ENCODE measurements at places on chromosomes 12 and 14.

- no peak for DNase-seq
Measured at GRCh38 chr12:113221997-113222729, 899 bp downstream of the TPCN1 start.

GRCh38 chr12:29889737-29890136, 106.0 kb upstream of the TMTC1 start:
- DNase-seq = peak; percentile 83

- no peak for DNase-seq
Measured at GRCh38 chr12:5921027-5921909, 23.8 kb downstream of the ANO2 start.

- no peak for DNase-seq
Measured at GRCh38 chr12:27282754-27283153, 38.7 kb downstream of the STK38L start.

DNA sequence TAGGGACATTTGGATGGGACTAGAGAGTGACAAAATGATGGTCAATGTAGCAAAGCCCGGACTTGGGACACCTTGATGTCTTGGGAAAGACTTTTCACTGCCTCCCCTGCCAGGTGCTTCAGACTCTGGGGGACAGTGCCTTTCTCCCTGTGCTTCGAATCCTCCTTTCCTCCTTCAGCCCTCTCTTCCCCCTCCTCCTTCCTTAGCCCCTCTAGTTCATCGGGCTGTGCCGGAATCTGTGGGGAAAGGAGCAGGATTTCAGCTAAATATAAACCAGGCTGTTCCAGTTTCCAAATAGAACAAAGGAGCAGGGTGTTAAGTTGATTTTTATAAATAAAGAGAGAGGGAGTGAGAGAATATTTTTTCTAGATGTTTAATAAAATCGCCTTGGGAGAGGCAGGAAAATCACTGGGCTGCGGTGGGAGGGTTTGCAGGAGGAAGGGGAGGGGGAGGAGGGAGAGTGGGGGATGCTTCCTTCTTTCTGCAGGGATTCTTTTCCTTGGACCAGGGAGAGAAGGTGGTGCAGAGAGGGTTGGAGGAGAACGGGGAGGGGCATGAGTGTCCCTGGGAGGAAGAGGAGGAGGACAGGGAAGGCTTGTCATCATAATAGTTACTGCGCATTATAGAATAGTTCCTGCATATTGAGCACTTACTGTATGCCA, 21.3 kb upstream of the CABP1 start:
- no peak for DNase-seq

DNA sequence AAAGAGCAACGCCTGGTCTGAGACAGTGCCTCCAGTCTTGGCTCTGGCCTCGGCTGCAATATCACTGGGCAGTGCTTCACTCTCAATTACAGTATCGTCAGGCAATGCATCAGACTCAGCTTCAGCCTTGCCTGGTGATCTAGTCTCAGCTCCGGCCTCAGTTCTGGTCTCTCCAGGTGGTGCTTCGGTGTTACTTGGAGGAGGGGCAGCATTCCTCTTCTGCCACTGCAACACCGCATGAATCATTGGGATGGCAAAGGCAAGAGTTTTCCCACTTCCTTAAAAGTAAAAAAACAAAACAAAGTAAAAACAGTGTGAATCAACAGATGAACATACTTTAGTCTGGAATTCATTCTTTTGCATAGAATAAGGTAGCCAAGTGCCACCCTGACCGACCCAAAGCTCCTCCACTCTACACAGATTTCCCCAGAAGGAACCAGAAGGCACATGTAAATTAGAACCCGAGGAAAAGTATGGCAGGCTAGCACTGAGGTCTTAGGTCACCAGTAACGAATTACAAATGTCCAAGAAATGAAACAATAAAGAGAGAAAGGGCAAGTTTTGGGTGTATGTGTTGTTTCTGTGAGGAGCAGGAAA, 18.6 kb downstream of the DDX24 start:
- DNase-seq = no peak

GRCh38 chr12:111984820-111985219, 28.1 kb downstream of the TMEM116 start:
- no peak for DNase-seq

GRCh38 chr14:68131907-68132306, 312.3 kb downstream of the RAD51B start:
- no peak for DNase-seq

GRCh38 chr12:108530161-108530560, 15.1 kb downstream of the FICD start:
- no peak for DNase-seq

DNA sequence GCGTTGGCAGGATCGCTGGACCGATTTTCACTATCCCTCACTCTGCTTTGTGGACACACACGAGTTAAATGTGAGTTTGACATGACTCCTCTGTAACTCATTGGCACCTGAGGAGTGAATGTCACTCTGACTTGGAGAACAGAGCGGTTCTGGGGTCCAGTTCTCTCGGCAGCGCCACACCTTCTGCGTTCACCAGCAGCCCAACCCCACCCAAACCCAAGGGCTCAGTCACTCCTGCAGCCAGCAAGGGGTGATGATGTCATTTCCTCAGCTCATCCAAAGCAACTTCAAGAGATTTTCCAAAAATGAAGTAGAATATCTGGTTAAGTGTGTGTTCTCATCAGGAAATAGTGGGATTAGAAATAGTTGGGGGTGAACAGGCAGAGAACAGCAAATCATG, 36.3 kb downstream of the ADGRD1 start:
- DNase-seq = no peak

- DNase-seq = no peak
Measured at GRCh38 chr14:48274826-48275225, 599.4 kb upstream of the MDGA2 start.

- DNase-seq = peak; percentile 70
Measured at GRCh38 chr12:15534322-15534721, 212.0 kb downstream of the PTPRO start.

GRCh38 chr12:113287899-113288282, 47.0 kb downstream of the SLC8B1 start:
- DNase-seq = no peak

GRCh38 chr14:70173569-70173968, 15.2 kb downstream of the SLC8A3 start:
- DNase-seq = no peak

DNA sequence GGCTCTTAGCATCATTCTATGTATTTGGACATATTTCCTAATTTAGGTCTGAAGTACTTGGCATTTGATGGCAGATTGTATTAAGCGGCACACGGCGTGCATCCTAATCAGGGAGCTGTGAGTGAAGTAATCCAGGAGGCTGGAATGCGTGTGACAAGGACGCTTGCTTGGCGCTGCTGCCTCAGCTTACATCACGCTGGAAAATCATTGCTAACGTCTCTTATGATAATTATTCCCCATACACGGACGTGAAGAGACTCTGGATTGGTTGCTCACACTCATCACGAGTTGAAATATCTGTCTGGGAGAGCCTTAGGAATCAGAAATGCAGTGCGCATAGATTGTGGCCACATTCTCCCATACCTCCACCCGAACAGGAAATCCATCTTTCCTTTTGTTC, 85.3 kb downstream of the FBXW8 start:
- DNase-seq = no peak

DNA sequence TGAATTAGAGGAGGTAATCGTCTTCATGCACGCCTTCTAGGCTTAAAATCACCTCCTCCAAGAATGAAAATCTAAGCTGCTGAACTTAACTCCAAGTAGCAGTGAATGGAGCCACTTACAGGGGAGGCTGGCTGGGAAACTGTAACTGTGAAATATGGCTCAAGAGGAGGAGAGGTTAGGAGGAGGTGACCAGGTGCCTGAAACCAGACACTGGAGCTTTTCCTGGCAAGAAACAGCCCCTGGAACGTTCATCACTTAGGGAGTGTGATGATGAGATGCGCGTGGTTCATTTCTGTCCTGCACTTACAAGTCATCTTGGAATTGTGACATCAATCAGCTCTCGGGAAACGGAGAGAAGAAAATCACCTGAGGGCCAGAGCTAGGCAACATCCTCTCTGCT, 62.3 kb upstream of the TMEM132C start:
- DNase-seq = no peak

DNA sequence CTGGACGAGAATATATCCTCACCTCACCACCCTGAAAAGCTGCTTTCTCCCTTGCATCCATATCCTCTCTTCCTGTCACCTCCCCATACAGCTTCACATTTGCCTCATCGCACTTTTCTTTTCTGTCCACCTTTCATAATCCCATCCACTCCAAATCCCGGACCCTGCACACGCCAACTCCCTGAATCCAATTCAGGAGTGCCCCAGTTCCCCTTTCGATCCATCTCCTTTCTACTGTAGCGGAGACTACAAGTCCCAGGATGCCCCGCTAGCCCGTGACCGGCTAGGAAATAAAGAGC, 2.5 kb downstream of the TMEM253 start:
- DNase-seq = no peak

DNA sequence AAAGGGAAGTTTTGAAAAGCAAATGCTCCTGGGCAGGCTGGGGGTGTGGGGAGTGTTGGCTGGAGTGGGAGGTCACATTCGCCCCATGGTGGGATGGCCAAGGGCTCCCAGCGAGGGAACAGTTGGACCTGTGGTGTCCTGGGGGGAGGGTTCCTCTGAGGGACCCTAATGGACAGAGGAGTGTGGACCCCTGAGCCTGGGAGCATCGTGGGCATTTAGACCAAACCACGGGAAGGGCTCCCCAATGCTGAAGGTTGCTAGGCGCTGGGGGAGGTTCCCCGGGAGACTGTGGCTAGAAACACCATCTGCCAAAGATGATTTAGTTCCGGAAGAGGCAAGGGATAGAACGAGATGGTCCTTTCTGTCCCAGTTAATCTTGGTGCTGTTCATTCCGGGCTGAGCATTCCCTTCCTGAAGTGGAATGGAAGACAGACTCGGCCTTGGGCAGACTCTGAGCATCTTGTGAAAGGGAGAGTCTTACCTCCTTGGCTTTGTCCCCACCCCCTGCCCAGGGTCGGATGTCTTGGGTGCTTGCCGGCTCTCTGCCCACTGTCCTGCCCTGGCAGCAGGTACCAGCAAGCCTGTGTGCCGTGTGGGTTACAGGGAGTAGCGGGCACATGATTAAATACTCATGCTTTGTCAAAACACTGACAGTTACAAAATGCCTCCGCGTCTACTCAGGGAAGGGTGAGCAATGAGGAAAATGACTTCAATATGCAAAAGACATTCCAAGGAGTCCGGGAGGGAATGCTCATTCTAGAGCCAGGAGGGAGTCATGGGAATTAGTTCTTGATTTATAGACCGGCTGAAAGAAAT, 215.9 kb downstream of the CACNA1C start:
- no peak for DNase-seq

DNA sequence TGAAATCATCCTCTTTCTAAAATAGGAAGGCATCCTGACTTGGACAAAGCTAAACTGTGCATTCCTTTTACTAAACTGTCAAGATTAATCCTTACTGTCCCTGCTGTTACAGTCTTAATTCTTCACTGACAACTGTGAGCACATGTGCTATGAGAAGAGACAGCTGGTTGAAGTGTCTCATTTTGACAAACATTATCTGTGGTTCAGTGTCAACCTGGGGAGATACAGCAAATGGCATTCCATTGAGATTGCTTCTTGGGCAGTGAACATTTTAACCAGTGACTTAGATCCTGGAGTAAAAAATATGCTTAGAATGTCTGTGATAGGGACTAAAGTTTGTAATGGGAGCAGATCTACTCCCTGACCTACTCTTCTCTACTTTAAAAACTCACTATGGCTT, 552.6 kb upstream of the ATP2B1 start:
- no peak for DNase-seq

GRCh38 chr14:100297320-100298300, 8.6 kb downstream of the SLC25A29 start:
- peak; percentile 76 for DNase-seq

DNA sequence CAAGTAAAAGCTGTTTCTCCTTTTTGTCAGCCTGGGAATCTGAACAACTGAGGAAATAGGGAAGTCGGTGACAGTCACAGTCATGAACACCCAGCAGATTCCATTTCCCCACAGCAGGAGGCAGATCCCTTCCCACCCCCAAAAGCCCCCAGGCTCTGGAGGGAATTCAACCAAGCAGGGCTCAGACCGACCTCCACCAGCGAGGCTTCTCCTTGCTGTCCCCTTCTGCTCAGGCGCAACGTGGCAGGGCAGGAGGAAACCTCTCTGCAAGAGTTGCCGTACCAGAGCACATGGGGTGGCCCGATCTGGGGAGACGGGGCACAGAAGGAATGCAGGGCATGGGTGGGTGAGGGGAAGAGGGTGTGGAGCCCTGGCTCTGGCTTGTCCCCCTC, 319 bp downstream of the GALNT6 start:
- DNase-seq = peak; percentile 74

DNA sequence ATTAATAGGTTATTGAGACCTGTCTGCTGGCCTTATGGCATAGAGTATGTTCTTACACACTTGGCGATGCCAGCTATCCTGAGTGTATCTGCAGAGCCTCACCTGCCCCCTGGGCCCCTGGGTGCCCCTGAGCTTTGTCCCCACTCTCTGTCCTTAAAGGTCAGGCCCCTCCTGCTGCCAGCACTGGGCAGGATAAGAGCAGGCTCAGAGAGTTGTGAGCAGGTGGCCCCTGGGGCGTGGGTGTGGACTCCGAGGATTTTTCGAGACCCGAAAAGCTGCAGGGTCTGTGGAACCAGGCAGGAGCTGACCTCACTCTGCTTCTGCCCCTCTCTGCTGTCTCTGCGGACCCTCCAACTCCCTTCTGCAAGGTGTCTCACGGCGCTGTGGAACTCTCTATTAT, 8.2 kb downstream of the HIP1R start:
- no peak for DNase-seq

DNA sequence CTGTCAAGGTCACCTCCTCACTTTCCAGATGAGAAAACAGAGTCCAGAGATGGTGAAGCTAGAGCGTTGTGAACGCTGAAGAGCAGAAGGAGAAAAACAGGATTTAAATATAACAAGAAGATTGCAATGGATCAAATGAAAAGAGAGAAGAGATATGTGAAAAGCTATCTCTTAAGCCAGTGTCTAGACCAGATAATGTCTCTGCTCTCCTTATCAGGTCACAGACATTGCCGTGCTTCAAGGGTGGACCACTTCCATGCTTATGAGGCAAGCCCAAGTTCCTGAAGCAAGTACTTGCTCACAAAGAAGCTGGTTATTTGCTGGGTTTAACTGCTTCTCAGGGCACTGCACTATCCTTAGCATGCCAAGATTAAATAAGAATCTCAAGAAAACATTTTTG, 31.6 kb upstream of the FRS2 start:
- DNase-seq = no peak

GRCh38 chr12:19387161-19387560, 52.1 kb upstream of the AEBP2 start:
- DNase-seq = no peak

GRCh38 chr14:79585845-79586244, 625.5 kb downstream of the DIO2 start:
- no peak for DNase-seq

DNA sequence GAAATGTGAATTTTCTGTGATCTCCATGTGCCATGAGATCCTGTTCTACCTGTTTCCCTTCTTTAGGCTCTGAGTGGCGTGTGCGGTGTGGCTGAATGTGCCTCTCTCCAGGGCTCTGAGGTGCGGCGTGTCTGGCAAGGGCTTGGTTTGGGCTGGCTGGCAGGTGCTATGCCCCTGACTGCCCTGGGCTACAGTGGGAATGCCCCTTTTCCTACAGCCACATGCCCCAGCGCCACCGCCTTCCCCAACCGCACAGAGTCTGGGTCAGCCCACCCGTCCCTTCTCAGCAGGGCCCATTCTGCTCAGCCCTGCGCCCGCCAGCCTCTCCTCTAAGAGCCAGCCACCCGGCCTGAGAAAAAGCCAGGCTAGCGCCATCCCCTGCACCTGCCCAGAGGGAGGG, 24.7 kb downstream of the BTBD6 start:
- no peak for DNase-seq

GRCh38 chr12:83889745-83890144, 1022.9 kb downstream of the SLC6A15 start:
- no peak for DNase-seq

GRCh38 chr14:52730709-52731111, 744 bp downstream of the STYX start:
- peak; percentile 43 for DNase-seq

GRCh38 chr12:117538032-117538690, 176.7 kb upstream of the NOS1 start:
- DNase-seq = no peak
